ENCODE measurements at places on chromosomes 12 and 14.
A peak's percentile ranks its signal among the peaks of the same experiment; 100 is the strongest.

DNA sequence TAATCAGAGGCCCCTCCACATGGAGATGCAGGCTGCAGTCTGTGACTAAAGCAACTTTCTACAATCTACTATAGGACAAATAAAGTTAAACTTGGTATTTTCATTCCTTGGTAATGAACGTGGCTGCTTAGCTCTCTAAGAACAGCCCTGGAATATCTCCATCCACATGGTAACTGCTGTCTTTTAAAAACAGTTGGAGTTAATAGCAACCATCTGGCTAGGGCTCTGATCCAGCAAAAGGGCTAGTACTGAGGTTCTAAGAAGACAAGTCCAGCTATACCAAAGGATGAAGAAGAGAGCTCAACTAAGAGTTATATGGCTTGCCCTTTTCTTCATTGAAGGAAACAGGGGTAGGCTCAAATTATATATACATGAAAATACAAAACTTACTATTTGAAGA, 920.1 kb downstream of the FLRT2 start:
- no peak for DNase-seq

DNA sequence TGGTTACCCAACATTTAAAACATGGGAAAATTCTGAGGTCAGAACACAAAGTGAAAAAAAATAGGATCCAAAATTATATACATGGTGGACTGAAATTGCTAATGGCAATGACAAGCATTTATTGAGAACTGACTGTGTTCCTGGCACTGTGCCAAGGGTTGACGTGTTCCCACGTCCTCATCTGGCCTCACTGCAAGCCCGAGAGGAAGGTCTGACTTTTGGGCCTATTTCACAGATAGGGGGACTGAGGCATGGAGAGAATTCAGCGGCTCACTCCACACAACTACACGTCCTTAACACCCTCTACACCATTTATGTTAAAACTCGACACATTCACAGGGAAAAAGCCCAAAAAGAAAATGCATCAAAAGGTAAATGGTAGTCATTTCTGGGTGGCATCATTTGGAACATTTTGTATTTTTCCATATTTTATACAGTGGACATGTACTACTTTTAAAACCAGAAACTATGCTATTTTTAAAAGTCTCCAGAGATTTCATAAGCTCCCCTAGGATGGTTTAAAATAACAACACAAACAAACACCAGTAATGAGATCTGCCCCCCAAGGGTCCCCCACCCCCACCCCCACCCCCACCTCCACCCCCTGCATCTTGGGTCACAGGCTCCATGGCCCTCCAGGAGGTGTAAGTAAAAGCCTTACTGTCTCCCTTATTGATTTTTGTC, 27.7 kb downstream of the CLMN start:
- no peak for DNase-seq

DNA sequence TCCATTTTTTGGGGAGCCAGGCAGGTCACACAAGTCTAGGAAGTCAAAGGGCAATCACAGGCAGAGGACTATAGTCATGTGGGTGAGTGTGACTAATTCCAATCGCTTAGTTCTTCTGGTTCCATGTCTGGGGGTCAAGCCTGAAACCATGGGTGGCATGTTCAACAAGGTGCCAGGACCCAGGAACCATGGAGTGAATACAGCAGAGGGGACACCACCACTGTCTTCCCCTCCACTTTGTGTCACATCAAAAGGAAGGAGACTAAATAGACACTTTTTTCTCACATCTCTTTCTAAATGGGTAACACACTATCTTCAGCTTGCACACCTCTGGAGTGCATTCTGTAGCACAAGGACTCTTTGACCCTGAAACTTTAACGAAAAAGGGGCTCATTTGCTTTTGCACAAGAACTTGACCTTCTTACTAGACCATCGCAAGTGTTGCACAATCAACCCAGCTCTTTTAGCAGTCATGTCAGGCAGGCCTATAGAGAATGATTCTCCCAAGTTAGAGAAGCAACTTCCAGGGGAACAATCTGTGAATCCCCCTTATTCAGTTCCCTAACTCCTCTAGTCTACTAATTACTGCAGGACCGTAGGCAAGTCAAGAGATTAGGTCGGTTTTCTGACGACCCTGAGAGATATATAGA, 398.7 kb downstream of the NELL2 start:
- DNase-seq: no peak

DNA sequence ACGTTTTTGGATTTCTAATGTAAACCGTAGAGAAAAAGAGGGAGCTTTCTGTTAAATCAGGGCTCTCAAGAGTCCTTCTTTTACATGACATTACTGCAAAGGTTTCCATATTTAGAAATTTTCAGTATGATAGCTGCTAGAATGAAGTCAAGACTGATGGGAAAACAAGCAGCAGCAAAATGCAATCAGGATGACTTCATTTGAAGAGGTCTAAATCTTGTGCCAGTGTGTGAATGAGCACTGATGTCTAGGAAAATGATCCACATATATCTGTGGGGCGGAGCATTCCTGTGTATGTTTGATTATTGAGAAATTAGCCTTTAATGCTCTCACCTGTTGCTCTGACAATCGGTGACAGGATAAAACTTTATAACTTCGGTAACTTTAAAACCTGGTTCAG, 73.6 kb downstream of the GRIP1 start:
- DNase-seq: no peak

- DNase-seq: no peak
Observed at GRCh38 chr14:34426313-34427295, 35.4 kb downstream of the SPTSSA start.

DNA sequence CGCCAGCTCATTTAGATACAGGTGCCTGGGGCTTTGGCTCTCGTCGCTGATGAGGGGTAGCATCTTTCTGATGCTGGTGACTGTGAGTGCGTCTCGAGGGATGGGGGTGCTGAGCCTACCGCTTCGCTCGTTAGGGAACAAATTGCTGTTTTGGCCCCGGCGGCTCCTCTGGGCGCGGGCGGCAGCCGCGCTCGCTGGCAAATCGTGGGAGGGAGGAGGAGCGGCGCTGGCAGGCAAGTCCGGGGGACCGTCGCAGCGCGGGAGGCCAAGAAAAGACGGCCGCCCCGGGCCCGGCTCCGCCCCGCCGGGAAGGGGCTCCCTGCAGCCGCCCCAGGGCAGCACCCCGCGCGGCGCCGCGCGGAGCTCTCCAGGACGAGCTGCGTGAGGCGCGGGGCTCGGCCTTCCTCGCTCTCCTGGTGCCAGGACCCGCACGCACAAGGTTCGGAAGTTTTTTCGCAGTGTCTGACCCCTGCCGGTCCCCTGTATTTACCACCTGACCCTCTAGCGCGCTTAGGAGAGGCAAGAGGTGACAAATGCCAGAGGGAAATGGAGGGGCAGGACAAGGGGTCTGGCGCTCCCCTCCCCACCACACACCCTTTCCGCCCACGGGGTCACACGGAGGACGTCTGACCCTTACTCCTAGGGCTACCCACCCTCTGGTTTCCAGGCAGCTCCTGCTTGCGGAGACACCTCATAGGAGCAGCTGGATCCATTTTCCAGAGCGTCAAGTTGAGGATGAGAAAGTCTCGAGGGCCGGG, 899 bp upstream of the KCNH3 start:
- peak; percentile 35 for DNase-seq

GRCh38 chr12:132205271-132206045, 61.2 kb downstream of the NOC4L start:
- DNase-seq: no peak

DNA sequence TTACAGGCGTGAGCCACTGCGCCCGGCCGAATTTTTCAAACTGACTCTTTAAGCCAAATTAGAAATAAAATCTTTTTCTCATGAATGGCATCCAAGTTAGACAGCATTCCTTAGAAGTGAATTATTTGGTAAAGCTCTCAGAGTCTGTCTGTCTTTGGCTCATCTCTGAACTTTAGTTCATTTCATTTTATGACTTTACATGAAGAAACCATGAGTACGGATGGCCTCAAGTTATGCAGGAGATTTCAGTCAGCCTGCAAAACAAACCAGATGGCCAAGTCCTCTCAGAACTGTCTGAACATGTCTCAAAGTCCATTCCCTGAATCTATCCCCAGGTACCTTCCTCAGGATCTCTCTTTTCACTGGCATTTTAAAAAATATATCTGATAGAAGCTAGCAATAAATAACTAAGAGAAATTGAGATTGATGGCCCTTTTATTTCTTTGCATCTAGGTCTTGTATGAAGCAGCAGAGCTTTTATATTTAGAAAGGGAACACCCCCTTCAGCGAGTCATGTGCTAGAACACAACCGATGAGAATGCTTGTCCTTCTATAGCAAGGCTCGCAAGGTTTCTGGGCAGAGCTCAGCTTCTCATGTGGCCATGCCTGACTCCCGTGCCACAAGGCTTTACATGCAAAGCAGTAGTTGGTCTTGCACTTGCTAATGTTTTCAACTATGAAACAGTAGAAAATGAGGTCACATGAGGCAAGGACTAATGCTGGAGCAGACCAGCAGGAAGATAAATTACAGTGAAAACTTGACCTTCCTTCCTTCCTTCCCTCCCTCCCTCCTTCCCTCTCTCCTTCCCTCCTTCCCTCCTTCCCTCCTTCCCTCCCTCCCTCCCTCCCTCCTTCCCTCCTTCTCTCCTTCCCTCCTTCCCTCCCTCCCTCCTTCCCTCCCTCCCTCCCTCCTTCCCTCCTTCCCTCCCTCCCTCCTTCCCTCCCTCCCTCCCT, 125.0 kb downstream of the AKAP6 start:
- DNase-seq: no peak

GRCh38 chr14:52110441-52111086, 41.7 kb upstream of the NID2 start:
- no peak for DNase-seq

GRCh38 chr12:50637870-50638481, 125.9 kb upstream of the ATF1 start:
- DNase-seq: no peak

DNA sequence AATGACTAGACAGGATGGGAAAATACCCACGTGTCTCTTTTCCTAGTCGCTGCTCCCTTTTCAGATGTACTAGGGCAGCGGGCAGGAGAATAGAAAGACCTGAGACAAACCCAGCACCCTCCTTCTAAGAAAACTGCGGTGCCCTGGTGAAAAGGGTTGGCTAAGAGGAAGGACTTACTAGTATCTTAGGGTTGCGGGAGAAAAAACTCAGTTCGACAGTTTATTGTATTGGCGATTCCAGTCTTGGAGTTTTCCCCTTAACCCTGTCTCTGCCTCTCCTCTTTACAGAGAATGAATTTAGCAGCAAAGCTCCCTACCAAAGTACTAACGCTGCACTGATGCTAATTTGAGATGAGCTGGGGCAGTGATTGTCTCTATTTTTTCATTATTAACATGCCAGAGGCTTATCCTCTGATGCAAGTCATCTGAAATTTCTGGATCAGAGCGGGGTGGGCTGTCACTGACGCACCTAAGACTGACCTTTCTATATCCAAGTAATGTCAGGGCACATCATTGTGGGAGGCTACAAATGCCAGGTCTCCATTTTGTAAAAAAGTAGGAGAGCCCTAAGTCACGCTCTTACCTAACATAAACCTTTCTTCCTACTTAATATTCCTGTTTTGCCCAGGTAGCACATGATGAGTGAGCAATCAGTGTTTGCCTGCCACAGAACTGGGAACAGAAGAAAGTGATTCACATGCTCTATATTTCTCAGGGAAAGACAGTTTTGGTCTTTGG, 916 bp upstream of the PAWR start:
- no peak for DNase-seq

DNA sequence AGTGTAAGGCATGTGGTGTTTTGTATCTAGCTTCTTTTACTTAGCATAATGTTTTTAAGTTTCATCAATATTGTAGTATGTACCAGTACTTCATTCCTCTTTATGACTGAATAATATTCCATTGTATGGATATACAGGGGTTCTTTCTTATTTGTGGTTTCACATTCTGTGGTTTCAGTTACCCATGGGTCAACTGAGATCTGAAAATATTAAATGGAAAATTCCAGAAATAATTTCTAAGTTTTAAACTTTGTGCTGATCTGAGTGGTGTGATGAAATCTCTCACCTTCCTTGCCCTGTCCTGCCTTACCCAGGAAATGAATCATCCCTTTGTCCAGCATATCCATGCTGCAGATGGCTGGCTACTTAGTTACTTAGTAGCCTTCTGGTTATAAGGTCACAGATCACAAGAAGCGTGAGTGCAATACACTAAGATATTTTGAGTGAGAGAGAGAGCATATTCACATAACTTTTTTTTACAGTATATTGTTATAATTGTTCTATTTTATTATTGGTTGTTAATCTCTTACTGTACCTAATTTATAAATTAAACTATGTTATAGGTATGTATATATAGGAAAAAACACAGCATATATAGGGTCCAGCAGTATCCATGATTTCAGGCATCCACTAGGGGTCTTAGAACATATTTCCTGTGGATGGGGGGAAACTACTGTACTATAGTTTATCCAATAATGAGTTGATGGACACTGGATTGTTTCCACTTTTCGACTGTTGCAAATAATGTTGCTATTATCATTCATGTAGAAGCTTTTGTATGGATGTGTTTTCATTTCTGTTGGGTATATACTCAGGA, 59.6 kb upstream of the LRTM2 start:
- no peak for DNase-seq

GRCh38 chr12:95997911-95998510, 1.9 kb upstream of the HAL start:
- DNase-seq: no peak

DNA sequence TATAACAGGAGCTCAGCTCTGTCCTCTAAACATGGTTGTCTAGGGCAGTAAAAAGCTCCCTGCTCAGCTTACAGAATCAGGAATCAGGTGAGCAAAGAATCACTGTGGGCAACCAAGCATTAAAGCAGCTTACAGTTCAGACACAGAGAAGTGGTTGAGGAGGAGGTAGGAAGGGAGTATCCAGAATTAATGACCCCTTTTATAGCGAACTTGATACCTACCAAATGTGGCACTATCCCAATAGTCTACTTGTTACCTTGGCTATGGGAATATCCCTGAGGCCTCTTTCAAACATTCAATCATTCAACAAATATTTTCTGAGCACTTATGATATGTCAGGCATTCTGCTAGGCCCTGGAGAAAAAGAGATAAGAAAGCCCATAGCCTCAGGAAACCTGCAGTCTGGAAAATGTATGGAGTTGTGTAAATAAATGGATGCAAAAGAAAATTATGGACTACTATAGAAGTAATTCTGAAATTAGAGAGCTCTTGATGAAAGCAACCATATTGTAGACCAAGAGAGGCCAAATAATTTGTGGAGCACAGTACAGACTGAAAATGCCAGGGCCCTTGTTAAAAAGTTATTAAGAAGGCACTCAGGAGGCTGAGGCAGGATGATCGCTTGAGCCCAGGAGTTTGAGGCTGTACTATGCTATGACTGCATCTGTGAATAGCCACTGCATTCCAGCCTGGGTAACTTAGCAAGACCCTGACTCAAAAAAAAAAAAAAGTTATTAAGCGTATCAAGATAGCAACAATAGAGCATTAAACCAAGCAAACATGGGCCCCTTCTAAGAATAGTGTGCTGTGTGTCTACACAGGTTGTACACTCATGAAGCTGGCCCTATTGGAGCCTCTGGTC, 134.0 kb upstream of the CPSF6 start:
- DNase-seq: no peak

- DNase-seq: peak; percentile 49
Observed at GRCh38 chr14:99995700-99996356, 69.4 kb upstream of the EVL start.

GRCh38 chr12:113903381-113903863, 62.7 kb downstream of the RBM19 start:
- no peak for DNase-seq

Measured in stimulated activated naive CD8-positive, alpha-beta T cell treated with anti-CD3 and anti-CD28 coated beads, Interleukin-15, amount 100 ng/mL, for 72 hours (primary cell).